ENCODE measurements at places on chromosomes 5 and 9.

- DNase-seq, result no peak
Measured at GRCh38 chr9:83992407-83992806, 11.8 kb downstream of the RMI1 start.

- no peak for DNase-seq
Measured at GRCh38 chr5:179430193-179431175, 85.2 kb upstream of the ADAMTS2 start.

DNA sequence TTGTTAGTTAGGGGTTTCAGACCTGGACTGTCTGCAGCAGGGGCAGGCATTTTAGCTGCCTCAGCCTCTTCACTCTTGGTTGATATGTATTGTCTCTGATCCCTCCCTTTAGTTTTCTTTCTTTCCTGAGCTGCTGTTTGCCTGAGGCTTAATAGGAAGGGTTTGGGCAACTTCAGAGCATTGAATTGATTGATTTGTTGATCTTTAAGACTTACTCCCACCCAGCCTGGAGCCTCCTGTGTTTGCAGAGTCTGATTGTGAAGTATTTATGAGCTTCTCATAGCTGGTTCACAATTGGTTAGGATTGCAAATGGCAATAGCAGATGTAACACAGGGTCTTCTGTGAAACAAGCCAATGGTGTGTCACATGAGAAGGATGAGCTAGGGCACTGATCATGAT, 671.8 kb upstream of the SEMA6A start:
- no peak for DNase-seq

DNA sequence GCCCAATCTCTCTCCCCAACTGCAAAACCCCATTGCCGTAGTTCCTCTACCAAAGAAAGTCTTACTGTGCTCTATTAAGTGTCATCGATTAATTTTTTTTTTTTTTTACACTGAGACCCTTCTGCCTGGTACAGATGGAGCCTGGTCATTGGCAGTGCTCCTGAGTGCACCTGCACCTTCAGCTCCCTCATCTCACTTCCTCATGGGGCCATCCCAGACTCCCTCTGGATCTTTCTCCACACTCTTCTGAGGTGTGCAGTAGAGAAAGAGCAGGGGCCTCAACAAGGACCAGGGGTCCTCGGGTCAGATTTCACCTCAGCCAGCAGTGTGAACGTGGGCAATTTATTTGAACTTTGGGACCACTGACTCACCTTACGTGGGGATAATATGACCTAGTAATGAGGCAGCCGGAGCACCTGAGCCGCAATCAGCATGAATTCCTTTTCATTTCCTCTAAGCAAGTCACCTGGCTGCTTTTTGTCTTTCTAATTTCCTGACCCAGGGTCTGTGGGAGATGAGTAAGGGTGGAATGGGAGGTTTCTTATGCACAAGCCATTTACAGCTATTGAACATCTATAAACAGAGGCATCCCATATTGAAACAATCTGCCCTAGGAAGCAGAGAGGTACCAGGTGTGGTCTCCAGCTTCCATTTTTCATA, 22.3 kb upstream of the GABRP start:
- no peak for DNase-seq

DNA sequence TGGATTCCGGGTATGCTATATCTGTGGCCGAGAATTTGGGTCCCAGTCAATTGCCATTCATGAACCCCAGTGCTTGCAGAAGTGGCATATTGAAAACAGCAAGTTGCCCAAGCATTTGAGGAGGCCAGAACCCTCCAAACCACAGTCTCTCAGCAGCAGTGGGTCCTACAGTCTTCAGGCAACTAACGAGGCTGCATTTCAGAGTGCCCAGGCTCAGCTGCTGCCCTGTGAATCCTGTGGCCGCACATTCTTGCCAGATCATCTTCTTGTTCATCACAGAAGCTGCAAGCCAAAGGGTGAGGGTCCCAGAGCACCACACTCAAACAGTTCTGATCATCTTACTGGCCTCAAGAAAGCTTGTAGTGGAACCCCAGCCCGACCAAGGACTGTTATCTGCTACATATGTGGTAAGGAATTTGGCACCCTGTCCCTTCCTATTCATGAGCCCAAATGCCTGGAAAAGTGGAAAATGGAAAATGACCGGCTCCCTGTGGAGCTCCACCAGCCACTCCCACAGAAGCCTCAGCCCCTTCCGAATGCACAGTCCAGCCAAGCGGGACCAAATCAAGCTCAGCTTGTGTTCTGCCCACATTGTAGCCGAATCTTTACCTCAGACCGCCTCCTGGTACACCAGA, 23.0 kb downstream of the ZNF474 start:
- DNase-seq, result peak; percentile 87

GRCh38 chr5:103943230-103943629, 380.6 kb upstream of the NUDT12 start:
- DNase-seq, result no peak

- DNase-seq, result no peak
Measured at GRCh38 chr5:102873379-102873932, 118.4 kb downstream of the PAM start.
